H1 (cell line): ENCODE measurements at places on chromosomes 12 and 14. TPM values are rescaled to one million over a fixed set of nuclear protein-coding genes. Genes with fewer than 3 reads are reported as not detected.

DNA sequence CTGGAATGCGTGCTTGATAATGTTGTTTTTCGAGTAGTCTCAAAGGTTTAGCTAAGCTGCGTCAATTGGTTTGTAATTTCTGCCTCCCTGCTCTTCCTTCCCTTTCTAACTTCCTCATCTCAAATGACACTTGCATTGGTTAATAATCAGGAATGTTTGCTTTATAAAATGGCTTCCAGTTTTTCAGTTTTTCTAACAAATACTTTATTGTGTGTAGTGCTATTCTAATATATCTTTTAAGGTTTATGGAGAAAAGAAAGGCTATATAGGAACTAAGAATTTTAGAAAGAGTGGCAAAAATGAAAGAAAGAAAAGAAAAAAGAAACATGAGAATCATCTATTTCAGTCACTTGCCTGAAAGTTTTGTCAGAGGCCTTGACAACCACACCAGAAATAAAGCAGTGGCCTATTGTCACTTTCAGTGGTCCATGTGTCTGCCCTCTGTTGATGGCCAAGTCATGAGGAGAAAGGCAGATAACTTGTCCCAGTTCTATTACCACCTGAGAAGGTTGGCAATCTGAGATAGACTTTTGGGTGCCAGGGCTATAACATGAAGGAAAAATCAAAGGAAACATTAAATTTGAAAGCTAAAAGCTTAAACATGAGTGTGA, 221.9 kb upstream of the KITLG start:
- no peak overlapping the region for H3K4me3 ChIP-seq
- H3K36me3 ChIP-seq: no peaks in the 10 kb centered on the region
- no peaks in the 10 kb centered on the region for H3K4me1 ChIP-seq
- H3K27ac ChIP-seq: no peak overlapping the region
- no peaks in the 10 kb centered on the region for H3K27me3 ChIP-seq

- H3K4me1 ChIP-seq: no peaks in the 10 kb centered on the region
- no peaks in the 10 kb centered on the region for H3K36me3 ChIP-seq
- H3K27me3 ChIP-seq: no peaks in the 10 kb centered on the region
- no peak for DNase-seq
- H3K27ac ChIP-seq: no peak overlapping the region
- H3K4me3 ChIP-seq: no peak overlapping the region
Measured at GRCh38 chr12:130549361-130549760, 166.7 kb downstream of the RIMBP2 start.

DNA sequence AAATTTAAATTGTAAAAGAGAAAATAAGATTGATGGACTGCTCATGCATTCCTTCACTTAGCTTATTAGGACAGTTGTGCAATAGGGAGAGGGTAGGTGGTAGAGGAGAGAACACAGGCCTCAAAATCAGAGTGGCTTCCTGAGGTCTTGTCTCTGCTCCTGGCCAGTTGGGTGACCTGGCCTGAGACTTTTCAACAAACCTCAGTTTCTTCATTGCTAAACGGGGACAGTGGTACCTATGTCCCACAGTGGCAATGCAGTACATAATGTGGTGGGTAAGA, 2.6 kb downstream of the MAP3K12 start:
- no peaks in the 10 kb centered on the region for H3K36me3 ChIP-seq
- no peak overlapping the region for H3K4me3 ChIP-seq
- H3K27ac ChIP-seq: no peak overlapping the region
- peaks cover 23% of the 10 kb centered on the region for H3K4me1 ChIP-seq
- no peak for DNase-seq

DNA sequence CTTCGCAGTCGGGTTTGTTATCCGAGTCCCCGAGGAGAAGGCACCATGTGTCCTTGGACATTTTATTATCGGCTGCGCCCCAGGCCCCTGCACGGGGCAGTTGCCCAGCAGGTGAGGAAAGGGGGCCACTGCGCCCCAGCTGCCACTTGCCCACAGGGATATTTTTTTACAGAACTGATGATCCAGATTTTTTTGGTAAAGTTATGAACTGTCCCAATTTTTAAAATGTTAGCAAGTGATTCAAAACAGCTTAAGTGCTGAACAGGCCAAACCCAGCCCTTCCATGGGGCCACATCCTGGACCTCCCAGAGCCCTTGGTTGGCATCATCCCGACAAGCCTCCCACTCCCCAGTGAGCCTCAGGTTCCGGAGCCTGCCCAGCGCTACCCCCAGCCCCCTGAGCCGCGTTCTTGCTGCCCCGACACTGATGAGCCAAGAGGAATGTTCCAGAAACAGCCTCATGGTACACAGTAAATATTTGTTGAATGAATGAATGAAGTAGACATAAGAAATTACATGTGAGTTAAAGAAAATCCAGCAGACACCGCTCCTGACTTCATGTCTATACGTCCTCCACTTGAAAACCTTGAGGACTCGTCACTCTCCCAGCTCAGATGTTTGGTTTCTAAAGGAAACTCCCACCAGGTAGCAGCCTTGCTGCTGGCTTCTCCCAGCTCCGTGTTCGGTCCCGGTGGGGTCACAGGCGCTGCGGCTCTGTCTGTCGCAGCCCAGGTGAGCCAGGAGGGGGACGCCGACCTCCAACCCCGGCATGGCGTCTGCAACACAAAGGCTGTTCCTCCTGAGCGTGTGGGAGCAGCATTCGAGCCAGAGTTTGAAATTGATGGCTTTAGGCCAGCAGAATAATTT, 88.5 kb downstream of the ADGRD1 start:
- no peak overlapping the region for H3K27ac ChIP-seq
- no peak overlapping the region for H3K4me3 ChIP-seq

DNA sequence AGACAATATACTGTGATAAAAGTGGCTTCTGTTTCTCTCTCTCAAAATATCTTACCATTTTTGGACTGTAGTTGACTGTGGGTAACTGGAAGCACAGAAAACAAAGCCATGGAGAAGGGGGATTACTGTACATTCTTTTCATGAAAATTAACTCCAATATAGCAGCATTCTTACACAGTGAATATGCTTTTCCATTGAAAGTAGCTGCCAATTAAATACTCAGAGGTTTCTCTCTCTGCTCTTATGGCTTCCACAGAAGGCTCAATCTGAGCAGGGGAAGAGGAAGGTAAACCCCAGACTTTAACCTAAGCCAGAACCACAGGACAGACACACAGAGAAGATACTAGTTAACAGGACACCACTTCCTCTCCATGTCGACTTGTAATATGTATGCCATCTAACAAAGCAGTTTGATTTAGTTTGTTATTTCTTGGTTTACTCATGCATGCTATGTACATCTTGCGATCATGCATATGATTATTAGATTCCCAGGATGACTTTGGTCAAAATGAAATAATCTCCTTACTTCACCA, 150.2 kb downstream of the SSPN start:
- no peaks in the 10 kb centered on the region for H3K36me3 ChIP-seq
- H3K27ac ChIP-seq: no peak overlapping the region
- DNase-seq: no peak
- H3K4me1 ChIP-seq: no peaks in the 10 kb centered on the region
- H3K27me3 ChIP-seq: no peaks in the 10 kb centered on the region
- no peak overlapping the region for H3K4me3 ChIP-seq

GRCh38 chr12:121240484-121241101, 30.7 kb downstream of the P2RX4 start:
- H3K36me3 ChIP-seq: peaks cover 14% of the 10 kb centered on the region
- no peaks in the 10 kb centered on the region for H3K27me3 ChIP-seq
- H3K4me1 ChIP-seq: peaks cover 8% of the 10 kb centered on the region

GRCh38 chr12:15417691-15418090, 95.4 kb downstream of the PTPRO start:
- DNase-seq: no peak
- no peak overlapping the region for H3K27ac ChIP-seq
- no peak overlapping the region for H3K4me3 ChIP-seq
- H3K36me3 ChIP-seq: no peaks in the 10 kb centered on the region

DNA sequence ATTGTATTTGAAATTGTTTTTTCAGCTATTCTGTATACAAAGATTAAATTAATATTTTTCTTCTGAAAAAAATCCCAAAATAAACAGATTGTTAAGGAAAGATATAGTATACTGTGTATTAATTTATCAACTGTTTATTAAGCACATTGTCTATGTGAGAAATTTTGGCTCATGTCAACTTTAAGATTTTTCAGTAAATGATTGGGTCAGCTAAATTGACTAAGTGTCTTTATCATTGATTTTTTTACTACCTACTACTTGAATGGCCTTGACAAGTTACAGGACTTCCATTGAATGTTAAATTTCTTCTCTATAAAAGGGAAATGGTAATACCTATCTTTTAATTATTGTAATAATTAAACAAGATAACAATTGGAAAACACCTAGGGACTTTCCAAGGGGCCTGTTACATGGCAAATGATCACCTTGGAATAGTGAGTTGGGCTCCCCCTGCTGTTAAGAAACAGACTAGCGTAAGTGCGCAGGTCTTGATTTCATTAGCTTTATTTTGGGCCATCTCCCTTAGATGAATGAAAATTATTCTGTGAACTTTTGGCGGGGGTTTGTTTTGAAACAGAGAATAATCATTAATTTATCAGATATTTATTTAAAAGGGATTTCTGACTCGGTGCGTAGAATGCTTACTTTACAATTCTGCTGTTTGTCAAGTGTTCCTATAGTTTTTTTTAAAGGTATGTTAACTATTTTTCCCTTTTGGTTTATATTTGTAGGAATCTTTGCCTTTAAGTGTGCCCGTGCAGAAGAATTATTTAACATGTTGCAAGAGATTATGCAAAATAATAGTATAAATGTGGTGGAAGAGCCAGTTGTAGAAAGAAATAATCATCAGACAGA, 14.5 kb upstream of the CCT2 start:
- no peak for DNase-seq
- H3K27ac ChIP-seq: no peak overlapping the region
- no peaks in the 10 kb centered on the region for H3K27me3 ChIP-seq

DNA sequence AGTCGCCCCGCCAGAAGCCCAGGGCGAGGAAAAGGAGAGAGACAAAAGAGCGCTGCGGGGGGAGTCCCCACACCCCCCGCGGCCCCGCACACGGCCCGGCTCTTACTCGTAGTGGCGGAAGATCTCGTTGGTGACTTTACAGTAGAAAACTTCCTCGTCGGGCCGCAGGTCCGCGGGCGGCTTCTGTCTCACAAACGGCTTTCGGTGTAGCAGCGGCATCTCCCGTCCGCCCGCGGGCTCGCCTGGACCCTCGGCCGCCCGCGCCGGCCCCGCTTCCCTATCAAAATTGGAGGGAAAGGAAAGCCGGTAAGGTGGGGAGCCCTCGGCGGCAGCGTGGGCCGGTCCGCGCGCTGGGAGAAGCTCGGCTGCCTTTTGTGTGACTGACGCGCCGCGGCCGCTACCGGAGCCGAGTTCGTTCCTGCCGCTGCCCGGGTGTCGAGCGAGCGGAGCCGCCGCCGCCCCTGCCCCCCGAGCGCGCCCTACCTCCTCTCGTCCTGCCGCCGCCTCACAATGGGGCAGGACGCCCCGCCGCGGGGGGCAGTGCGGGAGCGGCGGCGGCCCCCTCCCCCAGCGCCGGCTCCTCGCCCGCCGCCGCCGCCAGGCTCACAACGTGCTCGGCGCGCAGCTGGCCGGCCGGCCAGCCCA, 652 bp downstream of the BAZ1A start:
- H3K36me3 ChIP-seq: no peaks in the 10 kb centered on the region
- H3K4me1 ChIP-seq: no peaks in the 10 kb centered on the region
- peak overlapping the region; percentile 45; the same call in 1 of the 2 replicates for H3K27ac ChIP-seq
- no peak for DNase-seq
- H3K27me3 ChIP-seq: no peaks in the 10 kb centered on the region
- peak overlapping the region; percentile 75 for H3K4me3 ChIP-seq

DNA sequence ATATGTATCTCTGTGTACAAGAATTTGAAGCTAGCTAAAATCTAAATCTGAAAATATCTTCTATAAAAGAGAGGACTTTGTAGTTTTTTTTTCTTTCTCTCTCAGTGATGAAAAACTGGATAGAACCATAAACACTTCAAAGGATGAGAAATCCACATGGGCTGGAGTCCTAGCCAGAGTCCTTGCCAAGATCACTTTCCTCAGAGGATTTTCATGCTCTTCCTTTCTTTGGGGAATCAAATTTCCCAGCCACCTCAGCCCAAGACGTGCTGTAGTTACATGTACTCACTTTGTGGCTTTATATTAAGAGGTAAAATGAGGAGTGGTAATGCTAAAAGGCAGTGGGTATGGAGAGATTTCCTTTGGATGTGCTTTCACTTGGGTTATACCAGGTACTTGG, 110.3 kb downstream of the SLC38A1 start:
- no peak for DNase-seq
- no peaks in the 10 kb centered on the region for H3K36me3 ChIP-seq
- no peak overlapping the region for H3K27ac ChIP-seq
- H3K4me1 ChIP-seq: no peaks in the 10 kb centered on the region
- no peaks in the 10 kb centered on the region for H3K27me3 ChIP-seq
- H3K4me3 ChIP-seq: no peak overlapping the region

GRCh38 chr12:128983371-128983770, 130.1 kb downstream of the GLT1D1 start:
- H3K4me1 ChIP-seq: no peaks in the 10 kb centered on the region; the same call in 1 of the 2 replicates
- H3K4me3 ChIP-seq: no peak overlapping the region
- H3K27me3 ChIP-seq: no peaks in the 10 kb centered on the region
- no peaks in the 10 kb centered on the region for H3K36me3 ChIP-seq
- DNase-seq: no peak
- H3K27ac ChIP-seq: no peak overlapping the region

GRCh38 chr12:52191841-52192791, at the start of gene KRT80:
Gene KRT80, minus strand, starts transcription at chr12:52192014. Its CDS starts 112 bp downstream, at chr12:52191902.
- H3K27me3 ChIP-seq: no peaks in the 10 kb centered on the region
- no peak within 1 kb of the TSS for H3K27ac ChIP-seq
- no peak for DNase-seq
- peaks cover 11% of the 10 kb centered on the region for H3K4me1 ChIP-seq
- no peaks in the 10 kb centered on the region for H3K36me3 ChIP-seq
- no peak within 1 kb of the TSS for H3K4me3 ChIP-seq

DNA sequence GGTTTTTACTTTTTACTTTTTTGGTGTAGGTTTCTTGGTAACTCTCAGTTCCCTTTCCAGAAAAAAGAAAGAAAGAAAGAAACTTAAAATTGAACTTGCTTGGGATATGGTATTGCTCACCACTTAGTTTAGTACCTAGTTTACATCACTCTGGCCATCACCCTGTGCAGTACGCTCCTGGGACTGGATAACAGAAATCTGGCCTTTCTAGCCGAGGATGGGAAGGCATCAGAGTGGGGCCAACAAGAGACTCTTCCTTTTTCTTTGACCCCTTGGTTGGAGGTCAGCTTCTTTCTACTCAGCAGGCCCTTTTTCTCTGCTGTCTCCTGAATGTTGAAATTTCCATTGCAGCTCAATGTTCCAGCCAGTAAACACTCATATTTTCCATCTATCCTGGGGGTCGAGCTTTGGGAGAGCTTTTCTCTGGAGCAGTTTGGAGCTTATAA, 156.6 kb downstream of the TGFB3 start:
- H3K27ac ChIP-seq: no peak overlapping the region
- no peaks in the 10 kb centered on the region for H3K4me1 ChIP-seq
- H3K4me3 ChIP-seq: no peak overlapping the region
- DNase-seq: no peak
- H3K36me3 ChIP-seq: no peaks in the 10 kb centered on the region; the same call in 1 of the 2 replicates

GRCh38 chr12:76919383-76920171, 40.8 kb upstream of the CSRP2 start:
- H3K27me3 ChIP-seq: no peaks in the 10 kb centered on the region
- H3K4me3 ChIP-seq: no peak overlapping the region
- H3K36me3 ChIP-seq: no peaks in the 10 kb centered on the region
- H3K4me1 ChIP-seq: peaks cover 8% of the 10 kb centered on the region
- DNase-seq: no peak
- no peak overlapping the region for H3K27ac ChIP-seq

- no peaks in the 10 kb centered on the region for H3K27me3 ChIP-seq
- H3K4me1 ChIP-seq: no peaks in the 10 kb centered on the region
- H3K27ac ChIP-seq: no peak overlapping the region
- H3K4me3 ChIP-seq: no peak overlapping the region
Measured at GRCh38 chr12:74794522-74794921, 256.9 kb downstream of the ATXN7L3B start.

Gene PDE3A
- total RNA-seq: 3.3 and 3.4 TPM in 2 replicates

Gene NTF3
- total RNA-seq: 1.2 and 2.3 TPM in 2 replicates

Gene NOXRED1
- 0.48 TPM in 1 of 2 replicates, not detected in the other for total RNA-seq

Gene GPR84
- not detected in 2 replicates for total RNA-seq

Gene SLC38A4
- 15.4 and 15.5 TPM in 2 replicates for total RNA-seq
